ENCODE measurements at places on chromosomes 3 and 15.

- no peak for DNase-seq
These were observed 276.3 kb downstream of the THSD4 start for GRCh38 chr15:71391421-71392088.

DNA sequence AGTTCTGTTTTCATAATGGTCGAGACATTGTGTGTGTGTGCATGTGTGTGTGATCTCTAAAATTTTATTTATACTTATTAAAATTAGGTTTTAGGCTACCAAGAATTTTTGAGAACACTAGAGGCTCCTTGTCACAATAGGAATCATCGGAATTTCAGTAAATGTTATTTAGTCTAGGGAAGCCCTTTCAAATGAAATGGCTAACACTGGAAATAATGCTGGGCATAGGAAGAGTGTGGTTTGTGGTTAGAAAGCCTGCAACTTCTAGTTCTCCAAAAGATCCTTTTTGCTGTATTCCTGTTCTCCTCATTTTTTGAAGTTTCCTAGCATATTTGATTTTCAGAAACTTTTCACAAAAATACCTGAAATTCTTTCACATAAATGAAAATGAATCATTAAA lies 92.5 kb upstream of the MBNL1 start:
- no peak for DNase-seq

GRCh38 chr3:13161021-13161759 lies 88.0 kb upstream of the IQSEC1 start:
- no peak for DNase-seq

- DNase-seq: no peak
These were observed 141.0 kb downstream of the MYLK start for GRCh38 chr3:123743121-123743520.

DNA sequence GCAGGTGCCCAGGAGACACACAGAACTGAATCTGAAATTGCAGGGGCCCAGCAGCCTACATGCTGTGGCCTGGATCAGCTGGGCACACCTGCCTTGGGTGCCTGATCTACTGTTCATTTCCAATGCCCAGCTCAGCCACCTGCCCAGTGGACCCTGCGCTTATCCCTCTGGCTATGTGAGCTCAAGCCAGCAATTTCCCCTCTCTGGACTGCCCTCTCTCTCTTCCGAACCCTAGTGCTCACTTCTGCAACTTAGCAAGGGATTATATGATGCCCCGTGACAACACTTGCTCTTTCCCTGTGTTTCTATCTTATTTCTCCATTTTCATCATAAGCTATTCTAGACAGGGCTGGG lies 276.0 kb downstream of the UACA start:
- DNase-seq: no peak

DNA sequence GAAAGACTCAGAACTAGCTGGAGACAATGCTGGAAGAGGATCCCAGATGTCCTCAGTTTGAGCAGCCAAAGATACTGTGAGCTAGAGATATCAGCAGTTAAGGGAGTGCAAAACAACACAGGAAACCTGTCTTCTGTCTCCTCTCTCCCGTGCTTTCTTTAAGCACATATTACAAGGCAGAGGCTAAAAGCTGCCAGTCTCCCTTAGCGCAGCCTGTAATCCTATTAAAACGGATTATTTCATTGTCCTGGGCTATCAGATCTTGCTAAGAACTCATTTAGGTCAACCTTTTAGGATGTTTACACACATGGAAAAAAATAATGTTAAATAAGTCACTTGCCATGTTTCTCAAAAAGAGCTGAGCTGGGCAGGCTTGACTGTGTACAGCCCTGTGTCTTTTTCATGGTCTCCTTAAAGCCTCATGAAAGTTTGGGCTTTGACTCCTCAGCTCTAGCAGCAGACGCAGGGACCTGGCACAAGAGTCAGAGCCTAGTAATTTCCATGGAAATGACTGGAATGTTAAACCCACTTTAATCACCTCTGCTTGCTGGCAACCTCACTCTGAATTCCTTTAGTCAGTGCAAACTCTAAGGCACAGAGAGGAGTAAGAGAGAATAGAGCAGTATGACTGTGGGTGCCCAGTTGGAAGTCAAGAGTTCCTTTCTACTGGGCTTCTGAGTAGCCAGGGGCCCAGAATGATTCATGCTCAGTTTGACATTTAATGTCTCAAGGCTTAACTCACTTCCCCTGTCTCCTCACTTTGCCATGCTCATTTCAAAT lies 491.9 kb downstream of the NTRK3 start:
- no peak for DNase-seq

DNA sequence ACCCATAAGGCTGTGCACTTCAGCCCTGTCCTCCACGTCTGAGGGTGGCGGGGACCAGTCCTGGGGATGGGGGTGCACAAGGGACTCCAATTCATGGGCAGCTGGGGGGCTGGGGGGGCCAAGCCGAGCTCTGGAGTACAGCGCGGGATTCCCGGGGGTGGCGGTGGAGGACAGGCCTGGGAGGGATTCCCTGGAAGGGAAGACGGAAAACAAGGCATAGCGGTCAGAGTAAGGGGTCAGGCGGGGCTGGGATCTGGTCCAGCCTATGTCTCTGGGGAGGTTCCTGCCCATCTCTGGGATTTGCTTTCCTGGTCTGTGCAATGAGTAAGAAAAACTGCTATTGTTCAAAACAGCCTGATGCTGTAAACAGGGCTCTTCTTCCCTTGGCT lies 8.1 kb upstream of the IGDCC3 start:
- no peak for DNase-seq

- no peak for DNase-seq
These were observed 17.3 kb downstream of the HDAC11 start for GRCh38 chr3:13497386-13497785.

GRCh38 chr3:55060896-55061719 lies 133.2 kb upstream of the LRTM1 start:
- no peak for DNase-seq

DNA sequence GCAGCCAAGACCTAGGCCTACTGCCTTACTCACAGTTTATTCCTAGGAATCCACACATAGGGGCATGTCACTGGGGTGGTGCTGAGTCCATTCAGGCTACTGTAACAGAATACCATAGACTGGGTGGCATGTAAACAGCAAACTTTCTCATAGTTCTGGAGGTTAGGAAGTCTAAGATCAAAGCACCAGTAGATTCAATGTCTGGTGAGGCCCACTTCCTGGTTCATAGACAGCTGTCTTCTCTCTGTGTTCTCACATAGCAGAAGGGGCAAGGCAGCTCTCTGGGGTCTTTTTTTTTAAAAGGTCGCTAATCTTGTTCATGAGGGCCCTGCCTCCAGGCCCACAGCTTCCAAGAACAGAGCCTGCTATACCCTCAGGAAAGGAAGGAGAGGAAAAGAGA lies 113.9 kb upstream of the MANF start:
- no peak for DNase-seq

DNA sequence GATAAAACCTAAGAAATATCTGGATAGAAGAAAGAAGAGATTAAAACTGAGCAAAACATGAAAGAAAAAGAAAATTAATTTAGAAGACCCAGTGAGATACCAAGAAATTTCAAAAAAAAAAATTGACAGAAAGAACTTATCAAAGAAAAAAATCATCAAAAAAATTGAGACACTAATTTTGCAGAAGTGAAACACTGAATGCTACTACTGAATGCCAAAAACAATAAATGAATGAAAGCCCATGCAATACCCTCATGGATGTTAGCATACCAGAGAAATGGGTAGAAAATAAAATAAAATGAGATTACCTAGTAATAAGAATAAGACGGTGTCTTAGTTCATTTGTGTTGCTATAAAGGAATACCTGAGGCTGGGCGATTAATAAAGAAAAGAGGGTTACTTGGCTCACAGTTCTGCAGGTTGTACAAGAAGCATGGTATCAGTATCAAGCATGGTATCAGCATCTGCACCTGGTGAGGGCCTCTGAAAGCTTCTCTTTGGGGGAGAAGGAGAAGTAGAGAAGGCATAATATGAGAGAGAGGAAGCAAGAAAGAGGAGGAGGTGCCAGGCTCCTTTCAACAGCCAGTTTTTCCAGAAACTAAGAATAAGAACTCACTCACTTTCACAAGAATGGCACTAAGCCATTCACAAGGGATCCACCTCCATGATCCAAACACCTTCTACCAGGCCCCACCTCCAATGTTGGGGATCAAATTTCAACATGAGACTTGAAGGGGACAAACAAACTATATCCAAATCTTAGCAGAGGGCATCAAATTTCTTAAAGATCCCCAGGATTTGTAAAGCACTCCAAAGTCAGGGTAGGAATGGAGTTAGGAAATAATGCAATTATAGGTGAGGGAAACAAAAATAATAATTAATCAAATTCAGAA lies 73.2 kb downstream of the BTLA start:
- no peak for DNase-seq

- DNase-seq: no peak
These were observed 11.1 kb downstream of the ABHD17C start for GRCh38 chr15:80706161-80706560.

DNA sequence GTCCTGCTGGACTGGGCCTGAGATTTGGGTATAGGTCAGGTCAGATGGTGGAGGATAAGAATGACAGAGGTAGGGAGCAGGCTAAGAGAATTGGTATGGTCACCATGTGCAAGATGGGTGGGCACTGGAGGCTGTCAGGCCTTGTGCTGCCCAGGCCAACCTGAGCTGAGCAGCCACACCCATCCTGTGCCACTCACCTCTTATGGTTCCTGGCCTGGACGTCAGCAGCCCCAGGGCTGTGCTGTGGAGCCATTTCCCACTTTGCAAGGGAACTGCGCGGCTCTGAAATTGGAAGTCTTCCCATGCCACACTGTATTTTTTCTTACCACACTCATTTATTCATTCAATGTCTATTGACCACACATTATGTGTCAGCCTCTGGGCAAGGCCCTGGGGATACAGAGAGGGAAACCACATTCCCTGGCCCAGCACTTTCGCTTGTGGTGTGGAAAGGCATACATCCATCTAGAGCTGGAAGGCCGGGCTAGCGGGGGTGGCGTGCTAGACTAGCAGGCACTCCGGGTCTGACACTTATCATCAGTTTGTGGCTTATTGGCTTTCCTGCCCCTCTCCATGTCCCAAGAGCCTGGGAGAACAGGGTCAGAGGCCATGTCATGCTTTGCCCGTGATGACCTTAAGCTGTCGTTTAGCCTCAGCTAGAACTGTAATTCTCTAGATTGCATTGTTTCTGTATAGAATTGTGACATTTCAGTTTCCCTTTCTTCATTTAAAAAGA lies 51.1 kb upstream of the POLG start:
- no peak for DNase-seq

DNA sequence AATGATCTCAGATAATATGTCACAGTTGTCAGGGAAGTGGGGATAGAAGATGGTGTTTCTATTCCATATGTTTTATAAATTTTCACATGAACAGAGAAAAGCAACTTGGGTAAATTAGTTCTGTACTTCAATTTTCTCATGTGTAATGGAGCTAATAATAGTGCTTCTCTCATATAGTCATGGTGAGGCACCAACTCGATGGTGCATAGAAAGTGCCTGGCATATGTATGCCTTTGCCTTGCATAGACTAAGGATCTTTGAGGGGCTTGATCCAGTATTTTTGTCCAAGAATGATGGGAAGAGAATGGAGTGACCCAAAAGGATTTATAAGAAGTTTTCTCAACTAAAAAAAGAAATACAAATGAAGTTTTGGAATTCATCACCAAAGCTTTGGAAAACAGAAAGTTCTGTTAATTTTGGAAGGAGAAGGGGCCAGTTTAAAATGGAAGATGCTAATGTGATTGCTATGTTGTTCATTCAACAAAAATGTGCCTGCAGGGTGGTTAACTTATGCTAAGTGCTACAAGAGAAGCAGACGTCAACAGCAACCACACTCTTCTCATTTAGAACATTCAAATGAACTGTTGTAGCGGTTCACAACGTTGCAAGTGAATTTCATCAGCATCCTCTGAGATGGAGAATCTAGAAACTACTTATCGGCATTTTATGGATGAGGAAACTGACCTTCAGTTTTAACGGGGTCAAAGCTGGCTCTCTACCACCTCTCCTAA lies 86.1 kb downstream of the RTP4 start:
- no peak for DNase-seq

DNA sequence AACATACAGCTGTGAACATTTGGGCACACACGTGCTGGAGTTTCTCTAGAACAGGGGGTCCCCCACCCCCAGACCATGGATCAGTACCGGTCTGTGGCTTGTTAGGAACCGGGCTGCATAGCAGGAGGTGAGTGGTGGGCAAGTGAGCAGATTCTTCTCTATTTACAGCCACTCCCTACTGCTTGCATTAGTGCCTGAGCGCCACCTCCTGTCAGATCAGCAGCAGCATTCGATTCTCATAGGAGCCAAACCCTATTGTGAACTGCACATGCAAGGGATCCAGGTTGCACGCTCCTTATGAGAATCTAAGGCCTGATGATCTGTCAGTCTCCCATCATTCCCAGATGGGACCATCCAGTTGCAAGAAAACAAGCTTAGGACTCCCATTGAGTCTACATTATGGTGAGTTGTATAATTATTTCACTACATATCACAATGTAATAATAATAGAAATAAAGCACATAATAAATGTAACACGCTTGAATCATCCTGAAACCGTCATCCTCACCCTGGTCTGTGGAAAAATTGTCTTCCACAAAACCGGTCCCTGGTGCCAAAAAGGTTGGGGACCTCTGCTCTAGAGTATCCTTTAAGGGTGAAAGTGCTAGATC lies 25.8 kb downstream of the CHRM5 start:
- DNase-seq: no peak

GRCh38 chr3:165640970-165641369 lies 196.3 kb downstream of the BCHE start:
- no peak for DNase-seq

GRCh38 chr3:194458131-194458530 lies 28.7 kb downstream of the ATP13A3 start:
- no peak for DNase-seq

GRCh38 chr3:172669021-172669420 lies 41.8 kb downstream of the NCEH1 start:
- no peak for DNase-seq

GRCh38 chr3:134353831-134354611 lies 20.2 kb downstream of the AMOTL2 start:
- DNase-seq: no peak

DNA sequence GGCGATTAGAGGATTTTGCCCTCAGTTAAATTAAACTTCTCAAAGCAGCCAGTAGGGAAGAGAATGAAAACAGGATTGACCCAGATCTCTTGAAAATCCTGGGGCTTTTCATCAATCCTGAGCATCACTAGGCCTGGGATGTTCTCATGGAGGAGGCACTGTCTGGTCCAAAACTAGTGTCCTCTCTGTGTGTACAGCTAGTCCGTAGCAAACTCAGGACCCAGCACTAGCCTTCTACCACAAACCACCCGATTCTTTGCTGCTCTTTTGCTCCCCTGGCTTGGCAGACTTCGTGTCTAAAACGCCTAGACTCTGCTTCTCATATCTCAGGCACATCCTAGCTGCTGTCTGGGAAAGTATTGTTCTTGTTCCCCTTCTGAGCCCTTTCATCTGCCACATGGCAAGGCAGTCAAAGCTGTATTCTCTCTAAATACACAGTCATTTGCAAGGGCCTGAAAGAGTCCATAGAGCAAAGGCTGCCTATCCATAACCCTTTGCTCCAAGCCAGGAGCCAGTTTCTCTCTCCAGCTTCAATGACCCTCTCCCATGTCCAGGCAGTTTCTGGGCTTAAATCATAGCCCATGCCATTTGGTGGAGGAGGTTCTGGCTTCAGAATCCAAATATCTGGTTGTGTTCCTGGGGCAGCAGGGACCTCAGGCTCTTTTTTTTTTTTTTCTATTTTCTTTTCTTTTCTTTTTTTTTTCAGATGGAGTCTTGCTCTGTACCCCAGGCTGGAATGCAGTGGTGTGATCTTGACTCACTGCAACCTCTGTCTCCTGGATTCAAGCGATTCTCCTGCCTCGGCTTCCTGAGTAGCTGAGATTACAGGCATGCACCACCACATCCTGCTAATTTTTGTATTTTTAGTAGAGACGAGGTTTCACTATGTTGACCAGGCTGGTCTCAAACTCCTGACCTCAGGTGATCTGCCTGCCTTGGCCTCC lies 52.4 kb downstream of the CDC25A start:
- DNase-seq: no peak
